ENCODE measurements at places on chromosomes 1 and 21. TPM values are rescaled to one million over a fixed set of nuclear protein-coding genes. Genes with fewer than 3 reads are reported as not detected.

PRAMEF15 gene
- not detected for total RNA-seq

ALX3 gene
- not detected for total RNA-seq

ATP6V1G3 gene
- total RNA-seq = not detected

A3GALT2 gene
- total RNA-seq = 0.10 TPM

ARHGAP30 gene
- total RNA-seq = 0.58 TPM

GSTM1 gene
- total RNA-seq = not detected

TNNI3K gene
- not detected for total RNA-seq

OR2L13 gene
- not detected for total RNA-seq

KRTAP19-1 gene
- not detected for total RNA-seq
